ENCODE measurements at places on chromosomes 6 and 20.

GRCh38 chr20:24896984-24897383 is 52.1 kb upstream of the CST7 start:
- no peaks in the 10 kb centered on the region for H3K27me3 ChIP-seq
- DNase-seq, result no peak
- no peaks in the 10 kb centered on the region for H3K36me3 ChIP-seq
- no peak overlapping the region for H3K27ac ChIP-seq

GRCh38 chr6:168269455-168270243 is 49.9 kb downstream of the DACT2 start:
- no peak overlapping the region for H3K27ac ChIP-seq
- no peaks in the 10 kb centered on the region for H3K36me3 ChIP-seq
- DNase-seq, result no peak
- H3K27me3 ChIP-seq, result no peaks in the 10 kb centered on the region
- no peaks in the 10 kb centered on the region for H3K4me1 ChIP-seq

GRCh38 chr20:41047975-41048305 is 19.3 kb downstream of the TOP1 start:
- peaks cover 70% of the 10 kb centered on the region for H3K4me1 ChIP-seq
- H3K27me3 ChIP-seq, result no peaks in the 10 kb centered on the region
- peak overlapping the region; percentile 81 for H3K27ac ChIP-seq
- H3K36me3 ChIP-seq, result peaks cover 3% of the 10 kb centered on the region

- no peaks in the 10 kb centered on the region for H3K27me3 ChIP-seq
- H3K27ac ChIP-seq, result no peak overlapping the region
- peaks cover 7% of the 10 kb centered on the region for H3K4me1 ChIP-seq
- peaks cover 32% of the 10 kb centered on the region for H3K36me3 ChIP-seq
- DNase-seq, result no peak
Measured at GRCh38 chr6:16522937-16523336, 238.3 kb downstream of the ATXN1 start.

DNA sequence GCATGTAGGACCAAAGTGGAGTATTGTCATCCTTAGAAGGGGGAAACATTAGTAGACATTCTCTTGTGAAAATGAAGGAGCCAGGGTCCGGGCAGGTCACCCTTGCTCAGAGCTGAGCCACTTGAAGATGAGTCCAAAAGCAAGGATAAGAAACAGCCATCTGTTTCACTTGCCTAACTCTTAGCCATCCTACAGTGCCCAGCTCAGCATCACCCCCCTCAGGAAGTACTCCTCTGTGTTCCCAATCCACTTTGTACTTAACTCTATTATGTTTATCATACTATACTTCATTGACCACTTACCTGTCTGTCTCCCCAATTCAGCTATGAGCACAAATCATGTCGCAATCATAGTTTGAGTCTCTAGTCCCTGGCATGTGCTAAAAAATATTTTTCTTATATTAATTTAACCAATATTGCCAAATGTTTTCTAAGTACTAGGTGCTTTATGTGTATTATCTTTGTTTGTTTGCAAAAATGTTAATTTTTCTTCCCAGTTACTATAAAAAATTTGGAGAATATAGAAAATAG is 8.1 kb upstream of the TOX2 start:
- DNase-seq, result no peak
- H3K27me3 ChIP-seq, result peaks cover 1% of the 10 kb centered on the region
- no peak overlapping the region for H3K27ac ChIP-seq
- no peaks in the 10 kb centered on the region for H3K4me1 ChIP-seq
- no peaks in the 10 kb centered on the region for H3K36me3 ChIP-seq

- no peak overlapping the region for H3K4me3 ChIP-seq
- H3K27me3 ChIP-seq, result peaks cover 2% of the 10 kb centered on the region
- H3K4me1 ChIP-seq, result no peaks in the 10 kb centered on the region
- no peaks in the 10 kb centered on the region for H3K36me3 ChIP-seq
- DNase-seq, result no peak
Measured at GRCh38 chr20:40604416-40604815, 84.6 kb downstream of the MAFB start.

DNA sequence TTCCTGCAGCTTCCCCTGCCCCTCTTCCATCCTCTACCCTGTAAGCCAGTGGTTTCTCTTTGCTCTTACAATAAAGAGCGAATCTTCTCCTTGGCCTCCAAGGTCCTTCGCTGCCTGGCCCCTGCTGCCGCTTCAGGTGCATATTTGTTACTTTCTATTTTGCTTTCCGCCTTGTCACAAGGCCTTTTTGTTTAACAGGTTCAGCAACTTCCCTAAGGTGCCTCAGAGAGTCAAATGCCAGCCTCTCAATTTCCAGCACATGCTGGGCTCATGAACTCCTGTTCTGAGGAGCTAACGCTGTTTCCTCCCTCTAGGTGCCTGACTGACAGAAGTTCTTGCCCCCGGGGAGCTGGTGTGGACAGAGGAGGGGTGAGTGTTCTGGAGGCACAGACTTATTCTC is 42.4 kb upstream of the EPB41L1 start:
- H3K36me3 ChIP-seq, result no peaks in the 10 kb centered on the region
- H3K4me1 ChIP-seq, result no peaks in the 10 kb centered on the region
- H3K27me3 ChIP-seq, result peaks cover 3% of the 10 kb centered on the region
- no peak overlapping the region for H3K27ac ChIP-seq
- no peak overlapping the region for H3K4me3 ChIP-seq

GRCh38 chr6:15108383-15108715 is 137.5 kb upstream of the JARID2 start:
- H3K27me3 ChIP-seq, result no peaks in the 10 kb centered on the region
- H3K27ac ChIP-seq, result no peak overlapping the region
- H3K4me1 ChIP-seq, result no peaks in the 10 kb centered on the region
- no peaks in the 10 kb centered on the region for H3K36me3 ChIP-seq

GRCh38 chr6:41167173-41167963 is 4.5 kb upstream of the TREM2 start:
- no peak for DNase-seq
- no peak overlapping the region for H3K27ac ChIP-seq
- no peaks in the 10 kb centered on the region for H3K4me1 ChIP-seq
- no peak overlapping the region for H3K4me3 ChIP-seq
- H3K27me3 ChIP-seq, result no peaks in the 10 kb centered on the region
- no peaks in the 10 kb centered on the region for H3K36me3 ChIP-seq

DNA sequence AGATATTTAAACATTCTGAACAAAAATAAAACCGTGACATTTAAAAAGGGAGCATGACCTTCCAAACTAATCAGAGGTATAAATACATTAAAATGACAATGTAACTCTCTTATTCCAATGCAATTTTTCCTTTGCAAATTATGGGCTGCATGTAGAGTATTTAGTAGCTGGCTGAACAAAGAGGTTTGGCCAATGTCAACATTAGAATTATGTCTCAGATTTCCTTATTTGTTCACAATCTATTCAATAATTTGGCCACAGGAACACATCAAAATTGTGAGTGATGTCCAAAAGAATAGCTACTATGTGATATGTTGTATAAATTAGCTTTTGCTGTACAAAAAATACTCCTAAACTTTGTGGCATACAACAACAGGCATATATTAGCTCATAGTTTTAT is 580.0 kb upstream of the MARCKS start:
- H3K4me3 ChIP-seq, result no peak overlapping the region
- H3K36me3 ChIP-seq, result no peaks in the 10 kb centered on the region
- H3K27me3 ChIP-seq, result no peaks in the 10 kb centered on the region
- DNase-seq, result no peak
- no peak overlapping the region for H3K27ac ChIP-seq

GRCh38 chr6:6007366-6008088 is 802 bp upstream of the NRN1 start:
- H3K27me3 ChIP-seq, result peaks cover 51% of the 10 kb centered on the region
- DNase-seq, result peak; percentile 35
- no peak overlapping the region for H3K27ac ChIP-seq
- peaks cover 55% of the 10 kb centered on the region for H3K4me1 ChIP-seq

GRCh38 chr20:48284837-48285236 is 499.6 kb upstream of the SULF2 start:
- no peak for DNase-seq
- no peak overlapping the region for H3K4me3 ChIP-seq
- no peak overlapping the region for H3K27ac ChIP-seq
- peaks cover 3% of the 10 kb centered on the region for H3K27me3 ChIP-seq
- no peaks in the 10 kb centered on the region for H3K4me1 ChIP-seq
- H3K36me3 ChIP-seq, result no peaks in the 10 kb centered on the region

GRCh38 chr20:3815703-3816315 is 4.5 kb upstream of the AP5S1 start:
- peaks cover 84% of the 10 kb centered on the region for H3K4me1 ChIP-seq
- peak overlapping the region; percentile 51 for H3K4me3 ChIP-seq
- peak overlapping the region; percentile 95 for H3K27ac ChIP-seq

- no peak overlapping the region for H3K4me3 ChIP-seq
- H3K27ac ChIP-seq, result no peak overlapping the region
- peaks cover 78% of the 10 kb centered on the region for H3K36me3 ChIP-seq
- no peaks in the 10 kb centered on the region for H3K4me1 ChIP-seq
- H3K27me3 ChIP-seq, result no peaks in the 10 kb centered on the region
- no peak for DNase-seq
Measured at GRCh38 chr6:37283671-37284151, 25.8 kb upstream of the TMEM217 start.

GRCh38 chr6:39251406-39251805 is 22.1 kb upstream of the KCNK5 start:
- H3K27ac ChIP-seq, result no peak overlapping the region
- H3K4me1 ChIP-seq, result no peaks in the 10 kb centered on the region
- H3K4me3 ChIP-seq, result no peak overlapping the region
- H3K36me3 ChIP-seq, result no peaks in the 10 kb centered on the region

DNA sequence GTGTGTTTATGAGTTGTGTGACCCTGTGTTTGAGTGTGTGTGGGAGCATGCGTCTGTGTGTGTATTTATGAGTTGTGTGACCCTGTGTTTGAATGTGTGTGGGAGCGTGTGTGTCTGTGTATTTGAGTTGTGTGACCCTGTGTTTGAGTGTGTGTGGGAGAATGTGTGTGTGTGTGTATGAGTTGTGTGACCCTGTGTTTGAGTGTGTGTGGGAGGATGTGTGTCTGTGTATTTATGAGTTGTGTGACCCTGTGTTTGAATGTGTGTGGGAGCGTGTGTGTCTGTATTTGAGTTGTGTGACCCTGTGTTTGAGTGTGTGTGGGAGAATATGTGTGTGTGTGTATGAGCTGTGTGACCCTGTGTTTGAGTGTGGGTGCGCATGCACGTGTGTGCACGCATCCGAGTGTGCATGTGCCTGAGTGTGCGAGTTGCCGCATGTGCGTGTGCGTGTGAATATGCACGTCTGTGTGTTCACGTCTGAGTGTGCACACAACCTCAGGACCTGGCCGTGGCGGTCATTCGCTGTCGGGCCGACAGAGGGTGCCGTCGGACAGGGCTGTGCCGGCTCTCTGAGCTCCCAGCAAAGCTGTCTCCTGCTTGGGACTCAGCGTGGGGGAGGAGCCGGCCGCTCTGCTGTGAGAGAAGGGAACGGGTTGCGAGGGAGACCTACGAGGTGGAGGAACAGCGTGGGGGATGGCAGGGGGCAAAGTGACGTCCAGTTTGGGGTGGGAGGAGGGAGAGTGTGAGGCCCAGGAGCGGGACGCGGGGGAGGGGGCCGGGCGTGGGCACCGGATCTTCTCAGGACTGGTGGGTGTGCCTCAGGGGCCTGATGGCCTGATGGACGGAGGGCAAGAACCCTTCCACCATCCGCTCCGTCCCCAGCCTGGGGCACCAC is 19.7 kb downstream of the SLC17A9 start:
- H3K4me3 ChIP-seq, result no peak overlapping the region
- peak; percentile 71 for DNase-seq
- H3K4me1 ChIP-seq, result peaks cover 18% of the 10 kb centered on the region
- H3K27ac ChIP-seq, result no peak overlapping the region
- no peaks in the 10 kb centered on the region for H3K36me3 ChIP-seq
- peaks cover 5% of the 10 kb centered on the region for H3K27me3 ChIP-seq

DNA sequence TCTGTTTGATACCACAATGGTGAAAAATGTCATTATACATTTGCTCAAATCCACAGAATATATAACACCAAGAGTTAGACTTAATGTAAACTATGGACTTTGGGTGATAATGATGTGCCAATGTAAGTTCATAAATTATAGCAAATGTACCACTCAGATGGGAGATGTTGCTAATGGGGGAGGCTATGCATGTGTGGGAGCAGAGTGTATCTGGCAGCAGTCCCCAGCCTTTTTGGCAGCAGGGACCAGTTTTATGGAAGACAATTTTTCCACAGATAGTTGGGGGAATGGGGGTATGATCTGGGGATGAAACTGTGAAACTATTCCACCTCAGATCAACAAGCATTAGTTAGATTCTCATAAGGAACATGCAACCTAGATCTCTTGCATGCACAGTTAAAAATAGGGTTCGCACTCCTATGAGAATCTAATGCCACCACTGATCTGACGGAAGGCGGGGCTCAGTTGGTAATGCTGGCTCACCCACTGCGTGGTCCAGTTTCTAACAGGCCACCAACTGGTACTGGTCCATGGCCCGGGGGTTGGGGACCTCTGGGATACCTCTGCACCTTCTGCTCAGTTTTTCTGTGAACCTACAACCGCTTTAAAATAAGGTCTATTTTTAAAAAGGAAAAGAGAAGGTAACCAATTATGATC is 8.0 kb downstream of the HLA-DQA1 start:
- H3K27ac ChIP-seq, result no peak overlapping the region
- H3K4me3 ChIP-seq, result no peak overlapping the region
- DNase-seq, result no peak
- no peaks in the 10 kb centered on the region for H3K36me3 ChIP-seq
- no peaks in the 10 kb centered on the region for H3K4me1 ChIP-seq

DNA sequence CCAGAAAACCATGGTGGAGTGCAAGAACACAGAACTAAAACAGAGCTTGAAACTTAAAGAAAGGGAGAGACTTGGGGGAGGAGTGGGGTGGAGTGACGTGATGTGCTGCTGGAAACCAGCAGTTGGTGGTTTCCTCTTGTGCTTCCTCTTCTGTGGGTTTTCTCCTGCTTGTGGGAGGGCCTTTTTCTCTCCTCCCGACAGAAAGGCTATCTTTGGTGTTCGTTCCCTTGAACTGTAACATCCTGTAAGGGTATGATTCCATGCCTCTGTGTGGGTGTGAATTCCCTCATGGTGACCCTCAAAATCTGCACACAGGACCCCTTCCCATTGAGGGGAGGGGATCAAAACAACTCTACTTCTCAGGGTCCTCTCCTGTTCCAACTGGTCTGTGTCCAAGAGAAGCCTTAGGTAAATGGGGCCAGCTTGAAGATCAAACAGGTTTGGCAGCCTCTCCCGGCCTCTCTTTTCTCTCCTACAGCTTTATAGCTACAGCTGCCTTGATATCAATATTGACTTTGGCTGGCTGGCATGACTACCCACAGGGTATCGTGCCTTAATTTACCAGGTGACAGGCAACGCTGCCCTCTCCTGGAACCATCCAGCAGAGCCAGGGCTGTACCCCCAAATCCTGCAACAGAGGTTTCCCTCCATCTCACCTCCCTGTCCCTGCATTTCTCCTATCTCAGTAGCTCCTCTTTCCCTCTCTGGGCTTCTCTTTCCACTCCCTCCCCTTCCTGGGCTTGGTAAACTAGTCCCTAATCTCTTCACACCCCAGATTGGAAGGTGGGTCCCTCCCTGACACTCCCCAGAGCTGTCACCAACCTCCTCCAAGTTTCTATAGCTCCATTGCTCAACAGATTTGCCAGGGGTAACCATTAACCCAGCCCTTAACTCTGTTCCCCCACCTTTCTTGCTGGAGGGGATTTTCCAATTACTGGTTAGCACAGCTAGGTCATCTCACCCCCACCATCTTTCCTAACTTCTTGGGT is 1.5 kb upstream of the MSH5 start:
- H3K27ac ChIP-seq, result peak overlapping the region; percentile 91
- peak; percentile 65 for DNase-seq
